ENCODE measurements at places on chromosomes 7 and 10.

DNA sequence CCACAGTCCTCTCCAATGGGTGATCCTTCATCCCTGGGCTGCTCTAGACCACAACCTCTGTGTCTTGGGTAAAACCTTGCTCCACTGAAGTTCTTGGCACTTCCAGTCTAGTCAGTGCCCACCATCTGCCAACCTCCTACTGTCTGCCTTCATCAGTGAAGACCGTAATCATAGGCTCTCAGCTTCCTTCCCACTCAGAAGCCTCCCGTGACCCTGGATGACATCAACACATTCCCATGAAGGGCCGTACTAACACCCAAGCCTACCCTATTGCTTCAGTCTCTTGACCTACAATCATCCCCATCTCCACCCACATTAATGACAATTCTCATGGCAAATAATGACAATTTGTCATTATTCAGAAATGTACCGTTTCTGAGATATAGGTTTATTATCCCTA lies 27.6 kb upstream of the GARS1 start:
- no peak for DNase-seq

DNA sequence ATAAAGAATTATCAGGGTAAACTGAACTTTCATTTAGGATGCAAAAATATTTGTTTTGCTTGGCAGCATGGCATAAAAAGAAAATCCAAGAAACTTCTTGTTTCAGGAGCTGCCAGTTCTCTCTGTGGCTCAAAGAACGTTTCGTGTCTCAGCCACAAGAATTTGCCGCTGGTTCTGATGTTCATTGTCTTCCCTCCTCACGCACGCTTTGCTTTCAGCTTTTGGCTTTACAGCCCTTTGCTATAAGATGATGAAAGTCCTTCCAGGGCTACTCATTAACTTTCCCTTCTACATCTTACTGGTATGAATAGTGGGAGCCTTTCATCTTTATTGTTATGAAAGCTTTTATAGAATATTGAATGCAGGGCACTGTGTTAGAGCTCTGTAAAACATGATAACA lies 124.7 kb downstream of the BICC1 start:
- no peak for DNase-seq

DNA sequence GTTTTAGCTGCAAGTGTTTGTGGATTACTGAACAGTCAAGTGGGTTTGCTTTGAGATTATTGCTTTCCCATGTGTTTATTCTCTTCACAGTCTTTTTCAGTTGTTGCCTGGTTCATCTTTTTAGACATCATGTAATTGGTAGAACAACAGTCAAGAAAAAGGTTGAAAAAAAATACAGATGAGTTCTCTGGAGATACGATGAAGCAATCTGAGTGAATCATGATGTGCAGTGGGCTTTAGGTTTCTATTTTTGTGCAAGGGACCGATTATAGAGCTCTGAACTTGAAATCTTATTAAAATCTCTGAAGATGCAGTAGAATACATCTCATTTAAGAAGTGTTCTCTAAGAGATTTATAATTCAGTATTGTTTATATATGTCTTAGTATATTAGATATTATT lies 145.7 kb downstream of the SDK1 start:
- no peak for DNase-seq

GRCh38 chr7:20558963-20559716 lies 56.3 kb upstream of the ABCB5 start:
- DNase-seq, result no peak

DNA sequence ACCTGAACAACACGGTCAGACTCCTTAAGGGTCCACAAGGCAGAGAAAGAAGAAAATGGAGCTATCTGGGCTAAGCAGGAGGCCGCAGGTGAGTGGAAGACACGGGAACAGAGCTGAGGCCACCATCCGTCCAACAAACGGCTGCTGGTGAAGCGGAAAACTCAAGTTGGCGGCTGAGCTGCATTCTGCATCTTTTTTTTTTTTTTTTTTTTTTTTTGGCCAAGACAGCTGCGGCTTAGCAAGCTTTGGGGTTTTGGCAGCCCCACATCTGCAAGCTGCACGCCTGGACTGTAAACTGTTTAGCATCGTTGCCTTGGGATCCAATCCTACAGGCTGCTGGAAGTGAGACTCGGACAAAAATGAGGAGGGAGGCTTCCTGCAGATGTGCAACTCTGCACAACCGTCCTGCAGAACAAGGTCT lies 37.4 kb downstream of the RGS10 start:
- DNase-seq, result peak; percentile 92

DNA sequence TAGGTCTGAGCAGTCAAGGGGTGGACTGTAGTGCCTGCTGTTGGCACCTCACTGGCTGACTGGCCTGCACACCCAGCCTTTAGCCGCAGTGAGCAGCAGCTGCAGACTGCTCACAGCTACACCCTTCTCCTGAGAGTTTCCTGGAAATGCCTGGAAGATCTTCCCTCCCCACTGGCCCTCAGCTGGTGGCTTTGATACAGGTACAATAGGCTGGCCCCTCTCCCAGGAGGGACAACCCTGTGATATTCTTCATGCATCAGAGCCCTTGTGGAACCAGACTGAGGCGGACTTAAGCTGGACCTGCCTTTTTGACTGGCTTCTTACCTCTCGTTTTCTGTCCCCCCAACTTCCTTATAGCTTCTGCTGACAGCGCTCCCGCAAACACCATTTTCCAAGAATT lies 6.4 kb downstream of the GCK start:
- DNase-seq, result no peak

GRCh38 chr7:33038639-33039038 lies 23.9 kb downstream of the NT5C3A start:
- DNase-seq, result no peak

GRCh38 chr7:127870231-127870907 lies 160.9 kb downstream of the LRRC4 start:
- no peak for DNase-seq

- DNase-seq, result peak; percentile 91
These were observed 492.9 kb upstream of the FOXK1 start for GRCh38 chr7:4189131-4189570.

- DNase-seq, result no peak
These were observed 28.5 kb downstream of the AMZ1 start for GRCh38 chr7:2716488-2716887.

- DNase-seq, result peak; percentile 72
These were observed 487.7 kb downstream of the TYW1 start for GRCh38 chr7:67484244-67484751.

- DNase-seq, result no peak
These were observed 20.3 kb downstream of the CHAT start for GRCh38 chr10:49634069-49634660.

DNA sequence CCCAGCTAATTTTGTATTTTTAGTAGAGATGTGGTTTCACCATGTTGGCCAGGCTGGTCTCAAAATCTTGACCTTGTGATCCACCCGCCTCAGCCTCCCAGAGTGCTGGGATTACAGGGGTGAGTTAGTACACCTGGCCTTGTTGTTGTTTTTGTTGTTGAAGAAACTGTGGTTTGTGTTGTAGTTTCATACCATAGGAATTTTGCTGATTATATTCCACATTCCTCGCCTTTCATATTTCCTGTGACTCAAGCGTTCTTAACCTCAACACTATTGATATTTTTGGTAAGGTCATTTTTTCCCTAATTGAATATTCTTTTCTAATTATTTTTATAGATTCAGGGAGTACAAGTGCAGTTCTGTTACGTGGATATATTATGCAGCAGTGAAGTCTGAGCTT lies 16.7 kb downstream of the LIPF start:
- no peak for DNase-seq

DNA sequence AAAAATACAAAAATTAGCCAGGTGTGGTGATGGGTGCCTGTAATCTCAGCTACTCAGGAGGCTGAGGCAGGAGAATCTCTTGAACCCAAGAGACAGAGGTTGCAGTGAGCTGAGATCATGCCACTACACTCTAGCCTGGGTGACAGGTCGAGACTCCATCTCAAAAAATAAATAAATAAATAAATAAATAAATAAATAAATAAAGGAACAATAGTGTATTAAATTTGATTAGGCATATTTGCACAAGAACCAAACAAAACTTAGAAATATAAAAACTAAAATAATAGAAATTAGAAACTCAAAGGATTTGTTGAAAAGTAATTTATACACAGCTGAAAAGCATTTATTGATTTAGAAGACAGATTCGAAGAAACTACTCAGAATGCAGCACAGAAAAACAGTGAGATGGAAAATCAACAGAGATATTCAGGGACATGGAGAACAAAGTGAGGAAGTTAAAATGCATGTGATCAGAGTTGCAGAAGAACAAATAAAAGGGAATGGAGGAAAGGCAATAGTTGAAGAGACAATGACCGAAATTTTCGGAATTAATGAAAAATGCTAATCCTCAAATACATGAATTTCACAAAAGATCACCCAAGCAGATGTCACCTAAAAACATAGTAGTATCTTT lies 17.7 kb downstream of the IFIT3 start:
- no peak for DNase-seq

- DNase-seq, result no peak
These were observed 39.2 kb upstream of the SLC35B4 start for GRCh38 chr7:134355927-134356326.

GRCh38 chr10:74380795-74381194 lies 229.8 kb downstream of the ADK start:
- no peak for DNase-seq

DNA sequence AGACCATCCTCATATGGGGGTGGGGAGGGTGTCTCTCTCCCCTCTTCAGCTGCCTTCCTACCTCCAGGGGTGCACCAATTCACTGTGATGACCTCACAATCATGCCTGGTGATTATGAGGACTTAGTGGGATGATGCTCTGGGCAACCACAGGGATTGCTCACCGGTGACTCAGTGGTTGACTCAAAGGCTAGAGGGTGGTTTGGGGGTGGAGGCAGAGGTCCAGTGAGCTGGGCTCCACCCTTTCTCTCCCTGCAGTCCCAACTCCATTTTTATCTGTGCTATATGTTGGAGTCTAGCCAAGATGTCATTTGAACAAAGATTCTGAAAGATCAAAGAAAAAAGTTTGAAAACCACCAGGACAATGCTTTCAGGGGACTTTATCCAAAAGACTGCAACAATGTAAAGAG lies 286.9 kb downstream of the KCNMA1 start:
- peak; percentile 29 for DNase-seq

GRCh38 chr10:59214160-59214559 lies 37.7 kb downstream of the PHYHIPL start:
- DNase-seq, result no peak

GRCh38 chr7:86708031-86708680 lies 64.4 kb downstream of the GRM3 start:
- DNase-seq, result peak; percentile 30

DNA sequence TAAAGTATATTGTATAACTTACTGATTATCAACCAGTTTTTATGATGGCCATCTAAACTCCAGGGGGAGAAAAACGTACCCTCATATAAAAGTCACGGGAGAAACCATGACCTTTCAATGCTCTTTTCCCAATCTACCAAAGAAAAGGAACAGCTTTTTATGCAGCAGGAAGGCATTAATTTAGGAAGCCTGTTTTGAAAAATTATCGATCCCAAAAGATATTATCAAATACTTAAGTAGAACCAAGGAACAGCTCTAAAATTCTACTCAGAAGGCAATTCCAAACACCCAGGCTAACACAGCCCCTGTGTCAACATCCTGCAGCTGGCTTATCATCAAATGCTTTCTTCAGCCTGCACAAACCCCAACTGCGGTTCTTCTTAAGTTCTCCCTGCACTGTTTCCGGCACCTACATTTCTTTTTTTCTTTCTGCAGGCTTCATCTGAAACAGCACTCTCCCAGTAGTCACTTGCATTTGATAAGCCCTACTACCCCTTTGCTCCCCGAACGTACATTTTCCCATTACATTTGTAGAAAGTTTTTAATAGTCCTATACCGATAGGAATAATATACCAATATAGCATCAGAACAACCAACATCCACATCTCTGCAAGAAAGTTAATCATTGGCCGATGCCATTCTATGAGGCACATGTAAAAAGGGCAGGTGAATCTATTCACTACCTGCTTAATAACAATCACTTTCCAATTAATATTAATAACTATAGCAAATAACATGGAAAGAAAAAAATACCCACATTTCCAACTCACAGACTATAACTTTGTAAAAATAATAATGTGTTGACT lies 47.9 kb downstream of the PIP4K2A start:
- no peak for DNase-seq

DNA sequence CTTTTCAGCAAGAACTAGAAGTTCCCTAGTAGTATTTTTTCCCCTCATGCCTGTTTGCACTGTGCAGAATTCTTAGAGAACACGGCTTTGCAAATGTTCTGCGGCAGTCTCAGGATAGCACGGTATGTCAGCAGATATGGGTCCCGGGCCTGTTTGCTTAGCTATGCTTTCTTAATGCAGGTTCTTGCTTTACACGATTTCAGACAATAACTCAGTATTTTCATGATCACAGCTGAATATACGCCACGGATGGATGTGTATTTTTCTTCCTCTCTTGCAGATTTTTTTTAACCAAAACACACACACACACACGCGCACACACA lies 137.3 kb downstream of the HECW1 start:
- DNase-seq, result no peak

GRCh38 chr7:925601-926000 lies 28.9 kb downstream of the ADAP1 start:
- no peak for DNase-seq

- no peak for DNase-seq
These were observed 1060.6 kb downstream of the LRMDA start for GRCh38 chr10:76492026-76492425.

GRCh38 chr7:5598769-5599371 lies 175.2 kb upstream of the TNRC18 start:
- peak; percentile 66 for DNase-seq

- no peak for DNase-seq
These were observed at the start of gene LRRC72 for GRCh38 chr7:16526742-16527540. Gene LRRC72 (plus strand): TSS chr7:16526825. CDS start chr7:16526953, 128 bp downstream.

DNA sequence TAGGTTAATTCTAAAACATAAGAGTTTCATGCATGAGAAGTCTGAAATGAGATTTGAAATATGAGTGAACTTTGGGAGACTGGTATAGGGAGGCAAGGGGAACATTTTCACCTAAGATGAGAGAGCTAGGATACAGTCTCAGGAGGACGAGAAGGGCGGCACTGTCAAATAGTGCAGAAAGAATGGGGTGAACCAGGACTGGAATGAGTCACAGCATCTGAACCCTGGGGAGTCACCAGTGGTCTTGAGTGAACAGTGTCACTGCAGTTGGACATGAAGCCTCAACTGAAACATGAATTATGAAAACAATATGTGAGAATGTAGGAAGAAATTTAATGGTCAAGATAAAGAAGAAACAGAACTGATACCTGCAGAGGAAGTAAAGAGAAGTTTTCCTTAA lies 33.8 kb downstream of the GNG11 start:
- no peak for DNase-seq

GRCh38 chr7:30968747-30969603 lies 5.2 kb downstream of the GHRHR start:
- DNase-seq, result no peak

- no peak for DNase-seq
These were observed 18.5 kb upstream of the PTPRN2 start for GRCh38 chr7:158606129-158606528.

DNA sequence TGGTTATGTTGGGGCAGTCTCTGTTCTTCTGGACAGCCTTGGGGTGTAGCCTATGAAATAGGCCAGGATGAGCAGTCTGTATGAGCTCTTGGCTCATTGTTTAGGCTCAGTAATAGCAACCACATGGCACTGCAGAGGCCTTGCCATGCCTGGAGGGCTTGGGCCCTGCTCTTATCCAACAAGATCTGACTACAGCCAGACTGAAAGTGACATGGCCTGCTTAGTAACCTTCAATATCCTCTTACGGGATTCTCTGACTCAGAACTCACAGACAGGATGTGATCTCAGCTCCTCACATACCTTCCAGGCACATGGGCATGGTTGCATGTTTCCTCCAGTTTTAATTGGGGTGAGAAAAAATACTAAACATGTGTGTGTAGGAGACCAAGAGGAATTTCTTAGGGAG lies 289.3 kb downstream of the PTEN start:
- DNase-seq, result no peak

Measured in right hindlimb (tissue), 1 donor.